ENCODE measurements at places on chromosomes 7 and 10.

GRCh38 chr7:108299251-108299973, 156.8 kb downstream of the NRCAM start:
- no peaks in the 10 kb centered on the region for H3K36me3 ChIP-seq
- no peak overlapping the region for H3K4me3 ChIP-seq
- H3K4me1 ChIP-seq: no peaks in the 10 kb centered on the region
- H3K27me3 ChIP-seq: no peaks in the 10 kb centered on the region
- DNase-seq: no peak
- no peak overlapping the region for H3K27ac ChIP-seq

GRCh38 chr10:69801094-69801433, 642 bp upstream of the COL13A1 start:
- H3K27me3 ChIP-seq: no peaks in the 10 kb centered on the region
- peak; percentile 80 for DNase-seq
- H3K4me3 ChIP-seq: no peak overlapping the region
- no peak overlapping the region for H3K27ac ChIP-seq

GRCh38 chr10:28147706-28148105, 148.8 kb upstream of the ODAD2 start:
- no peak overlapping the region for H3K27ac ChIP-seq
- DNase-seq: no peak
- H3K27me3 ChIP-seq: no peaks in the 10 kb centered on the region
- H3K4me3 ChIP-seq: no peak overlapping the region
- H3K36me3 ChIP-seq: no peaks in the 10 kb centered on the region
- H3K4me1 ChIP-seq: no peaks in the 10 kb centered on the region

DNA sequence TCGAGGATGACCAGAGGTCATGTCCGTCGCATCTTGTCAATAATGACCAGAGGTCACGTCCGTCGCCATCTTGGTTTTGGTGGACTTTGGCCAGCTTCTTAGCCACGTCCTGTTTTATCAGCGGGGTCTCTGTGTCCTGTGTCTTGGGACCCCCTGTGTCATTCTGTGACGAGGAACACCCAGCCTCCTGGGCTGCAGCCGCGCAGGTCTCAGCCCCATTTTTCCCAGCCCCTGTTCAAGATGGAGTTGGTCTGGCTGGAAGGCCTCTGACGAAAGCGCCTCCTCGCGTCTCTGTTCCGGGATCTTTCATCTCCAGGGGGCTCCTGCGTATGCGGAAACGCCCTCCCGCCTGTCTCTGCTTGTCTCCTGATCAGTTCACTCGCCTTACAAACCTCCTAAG, 134.2 kb downstream of the ELFN1 start:
- H3K4me1 ChIP-seq: no peaks in the 10 kb centered on the region
- no peak overlapping the region for H3K27ac ChIP-seq
- no peak overlapping the region for H3K4me3 ChIP-seq
- no peaks in the 10 kb centered on the region for H3K36me3 ChIP-seq

GRCh38 chr7:26612742-26613141, 251.6 kb downstream of the SKAP2 start:
- no peak for DNase-seq
- H3K4me3 ChIP-seq: no peak overlapping the region
- no peak overlapping the region for H3K27ac ChIP-seq
- H3K27me3 ChIP-seq: no peaks in the 10 kb centered on the region
- no peaks in the 10 kb centered on the region for H3K36me3 ChIP-seq
